Activated naive CD4-positive, alpha-beta T cell treated with anti-CD3 and anti-CD28 coated beads, Interleukin-2, amount 50 U/mL, for 16 hours (primary cell): ENCODE measurements at places on chromosomes 6 and 20.

GRCh38 chr6:157070403-157071107, 252.8 kb downstream of the TMEM242 start:
- DNase-seq: no peak

DNA sequence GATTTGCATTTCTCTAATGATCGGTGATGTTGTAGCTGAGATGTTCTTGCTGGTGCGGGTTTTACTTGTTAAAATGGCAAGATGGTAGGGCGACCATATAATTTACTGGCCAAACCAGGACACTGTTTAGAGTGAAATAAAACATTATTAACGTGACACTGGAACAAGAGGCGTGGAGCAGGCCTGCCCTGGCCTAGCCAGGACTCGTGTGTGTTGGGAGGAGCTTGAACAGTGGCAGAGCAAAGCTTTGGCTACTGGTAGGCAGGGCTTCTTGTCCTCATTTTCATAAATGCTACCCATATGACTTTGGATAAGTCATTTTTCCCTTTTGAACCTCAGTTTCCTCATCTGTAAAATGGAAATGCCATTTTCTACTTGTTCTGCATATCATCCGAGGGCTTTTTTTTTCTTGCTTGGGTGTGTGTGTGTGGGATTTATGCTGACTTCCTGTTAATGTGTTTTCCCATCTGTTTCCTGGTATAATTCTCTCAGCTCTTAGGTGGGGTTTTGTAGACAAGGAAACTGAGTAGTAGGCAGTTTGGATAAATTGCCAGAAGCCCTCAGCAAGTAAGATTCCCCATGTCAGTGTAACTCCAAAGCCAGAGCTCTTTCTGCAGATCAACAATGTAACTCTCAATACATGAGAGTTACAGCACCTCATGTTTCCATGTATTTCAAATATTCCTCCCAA, 81.7 kb downstream of the TOX2 start:
- DNase-seq: no peak

DNA sequence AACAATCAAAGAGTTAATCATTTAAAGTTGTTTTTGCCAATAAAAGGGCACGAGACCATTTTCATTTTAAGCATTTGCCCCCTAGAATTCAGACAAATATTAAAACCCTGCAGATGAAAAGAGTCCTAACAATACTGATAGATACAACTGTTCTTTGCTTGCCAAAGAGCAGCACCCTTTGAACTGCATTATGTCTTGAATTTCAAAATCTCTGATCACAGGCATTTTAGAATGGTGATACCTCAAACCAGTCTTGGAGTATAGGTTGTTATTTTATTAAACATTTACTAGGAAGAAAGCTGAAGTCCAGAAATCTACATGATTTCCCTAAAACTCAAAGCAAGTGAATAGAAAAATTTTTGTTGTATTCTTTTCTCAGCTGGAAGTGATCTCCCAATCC, 108.7 kb downstream of the KIF13A start:
- DNase-seq: no peak

GRCh38 chr6:106085692-106085983, 498 bp upstream of the PRDM1 start:
- DNase-seq: no peak

GRCh38 chr6:88866856-88867255, 96.6 kb downstream of the RNGTT start:
- no peak for DNase-seq

DNA sequence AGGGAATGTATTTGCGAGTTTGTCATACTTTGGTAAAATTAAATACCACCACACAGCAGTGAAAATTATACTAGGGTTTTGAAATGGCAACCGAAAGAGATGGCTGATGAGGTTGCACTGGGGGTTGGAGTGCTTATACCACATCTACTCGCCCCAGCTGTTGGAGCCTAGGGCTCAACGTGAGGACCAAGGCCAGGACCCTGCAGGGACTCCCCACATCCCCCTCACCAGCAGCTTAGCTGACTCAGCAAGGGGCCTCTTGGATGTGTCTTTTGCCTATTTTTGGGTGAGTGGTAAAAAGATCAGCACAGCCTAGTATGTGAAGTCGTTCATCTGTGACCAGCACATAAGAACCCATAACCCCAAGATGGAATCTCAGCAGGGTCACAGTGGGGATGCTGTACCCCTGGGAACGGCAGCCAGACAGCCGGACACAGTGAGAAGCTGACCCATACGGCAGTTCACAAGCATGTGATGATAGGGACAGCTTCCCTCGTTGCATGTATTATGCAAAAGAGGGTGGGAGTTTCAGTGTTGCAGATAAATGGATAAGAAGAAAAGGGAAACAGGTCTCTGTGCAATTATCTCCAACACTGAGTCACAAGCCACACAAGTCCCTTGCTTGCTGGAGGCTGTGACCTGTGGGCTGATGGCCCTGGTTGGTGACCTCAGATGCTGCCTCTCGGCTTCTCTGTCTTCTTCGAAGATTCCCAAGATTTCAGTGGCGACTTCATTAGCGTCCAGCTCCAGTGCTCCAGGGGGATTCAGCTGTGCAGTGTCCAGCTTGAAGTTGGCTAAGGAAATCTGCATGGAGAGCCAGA, 20.9 kb upstream of the SPO11 start:
- DNase-seq: no peak

GRCh38 chr6:7646394-7646793, 56.4 kb downstream of the SNRNP48 start:
- DNase-seq: no peak

DNA sequence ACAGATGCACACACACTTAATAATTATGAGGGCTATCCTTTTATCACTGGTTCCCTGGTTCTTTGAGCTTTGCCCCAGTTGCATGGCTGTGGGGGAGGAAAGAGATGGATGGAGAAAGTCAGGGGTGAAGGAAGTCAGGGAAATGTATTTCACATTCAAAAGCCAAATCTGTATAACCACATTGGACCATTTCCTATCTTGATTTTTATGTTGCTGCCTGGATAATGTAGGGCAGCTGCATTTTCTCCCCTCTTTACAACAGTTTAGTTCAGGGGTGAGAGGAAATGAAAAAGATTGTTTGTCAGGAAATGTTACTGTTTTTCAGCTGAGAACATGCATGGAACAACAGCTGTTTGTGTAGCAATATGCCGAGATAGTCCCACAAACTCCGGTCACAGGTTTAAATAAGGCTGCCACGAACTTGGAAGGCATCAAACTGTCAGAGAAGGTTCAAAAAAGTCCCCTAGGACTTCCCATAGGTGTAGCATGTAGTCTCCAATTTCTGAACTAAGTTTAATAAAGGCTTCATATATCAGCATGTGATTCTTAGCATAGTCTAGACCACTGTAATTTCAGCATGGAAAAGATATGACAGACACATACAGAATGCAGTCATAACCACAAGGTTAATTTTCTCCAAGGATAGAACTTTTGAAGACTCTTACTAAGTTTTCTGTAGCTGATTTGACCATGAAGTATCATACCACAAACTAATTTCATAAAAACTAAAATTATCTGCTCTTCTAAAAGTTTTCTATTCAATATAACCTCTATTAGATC, 82.1 kb upstream of the COL21A1 start:
- DNase-seq: no peak

DNA sequence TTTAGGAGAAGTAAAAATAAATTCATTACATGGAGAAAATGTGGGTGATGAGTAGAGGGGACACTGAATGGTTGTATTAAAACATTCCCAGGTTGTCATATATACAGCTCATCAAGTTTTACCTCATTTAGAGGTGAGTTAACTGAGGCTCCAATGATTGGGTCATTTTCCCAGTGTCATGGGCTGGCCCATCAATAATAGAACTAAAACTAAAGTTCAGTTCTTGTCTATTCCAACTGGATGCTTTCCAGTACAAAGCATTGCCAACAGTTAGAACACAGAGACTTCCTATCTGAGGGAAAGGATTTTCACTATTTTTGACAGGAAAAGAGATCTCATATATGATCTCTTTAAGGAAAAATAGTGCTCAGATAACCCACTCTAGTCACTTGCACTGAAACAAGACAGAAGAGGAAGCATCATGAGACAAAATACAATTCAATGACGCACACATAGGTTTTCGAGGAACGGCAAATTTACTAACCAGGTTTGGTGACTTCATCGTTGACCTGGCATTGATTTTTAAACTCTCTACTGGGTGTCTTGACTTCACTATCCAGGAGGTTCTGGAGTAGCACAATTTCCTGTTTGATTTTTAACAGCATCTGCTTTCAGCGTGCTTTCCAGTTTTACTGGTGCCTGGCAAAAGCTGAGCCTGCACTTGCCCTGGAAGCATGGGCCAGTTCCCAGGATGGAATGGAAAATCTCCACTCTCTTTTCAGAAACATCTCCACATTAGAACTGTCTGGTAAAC, 195.5 kb upstream of the FBXL4 start:
- no peak for DNase-seq

DNA sequence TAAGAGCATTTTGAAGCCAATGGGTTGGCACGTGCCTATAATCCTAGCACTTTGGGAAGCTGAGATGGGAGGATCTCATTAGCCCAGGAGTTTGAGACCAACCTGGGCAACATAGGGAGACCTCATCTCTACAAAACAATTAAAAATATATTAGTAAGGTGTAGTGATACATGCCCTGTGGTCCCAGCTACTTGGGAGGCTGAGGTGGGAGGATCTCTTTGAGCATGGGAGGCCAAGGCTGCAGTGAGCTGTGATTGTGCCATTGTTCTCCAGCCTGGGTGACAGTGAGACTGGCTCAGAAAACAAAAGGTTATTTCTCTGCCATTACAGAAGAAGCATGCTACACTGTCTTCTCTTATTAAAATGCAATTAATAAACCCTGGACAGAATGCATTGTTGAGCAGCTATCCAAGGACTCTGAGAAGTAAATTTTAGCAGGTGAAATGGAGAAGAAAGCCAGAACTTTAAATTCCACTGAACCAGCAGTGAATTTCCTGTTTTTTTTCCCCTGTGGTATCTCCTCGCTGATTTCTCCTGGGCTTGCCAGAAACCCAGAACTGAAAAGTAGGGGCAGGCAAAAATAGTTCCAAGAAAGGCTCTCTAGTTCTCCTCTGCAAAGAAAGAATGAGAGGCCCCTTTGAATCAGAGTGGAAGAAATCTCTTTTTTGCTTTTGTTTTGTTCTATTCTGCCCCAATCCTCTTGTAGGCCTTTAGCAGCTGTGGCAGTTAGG, 8.4 kb downstream of the AMD1 start:
- no peak for DNase-seq

GRCh38 chr20:32354592-32355416, 3.3 kb upstream of the ASXL1 start:
- DNase-seq: no peak

GRCh38 chr6:145507239-145507638, 228.1 kb downstream of the EPM2A start:
- DNase-seq: no peak

DNA sequence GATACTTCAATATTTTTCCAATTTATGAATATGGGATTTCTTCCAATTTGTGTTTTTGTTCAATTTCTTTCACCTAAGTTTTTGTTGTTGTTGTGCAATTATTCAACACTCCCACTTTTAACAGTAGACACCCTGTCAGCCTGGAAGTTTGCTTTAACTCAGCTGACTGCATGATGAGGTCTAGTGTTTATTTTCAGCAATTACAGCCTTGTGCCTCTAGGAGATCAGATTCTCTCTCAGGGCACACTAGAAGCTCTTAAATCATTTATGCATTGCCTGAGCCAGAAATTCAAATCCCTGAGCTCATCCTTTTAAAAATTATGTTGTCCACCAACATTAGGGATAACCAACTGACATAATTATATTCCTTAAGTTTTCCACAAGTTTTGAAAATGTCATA, 85.7 kb downstream of the MRAP2 start:
- DNase-seq: no peak

GRCh38 chr6:31194061-31194834, 23.8 kb upstream of the POU5F1 start:
- DNase-seq: no peak

DNA sequence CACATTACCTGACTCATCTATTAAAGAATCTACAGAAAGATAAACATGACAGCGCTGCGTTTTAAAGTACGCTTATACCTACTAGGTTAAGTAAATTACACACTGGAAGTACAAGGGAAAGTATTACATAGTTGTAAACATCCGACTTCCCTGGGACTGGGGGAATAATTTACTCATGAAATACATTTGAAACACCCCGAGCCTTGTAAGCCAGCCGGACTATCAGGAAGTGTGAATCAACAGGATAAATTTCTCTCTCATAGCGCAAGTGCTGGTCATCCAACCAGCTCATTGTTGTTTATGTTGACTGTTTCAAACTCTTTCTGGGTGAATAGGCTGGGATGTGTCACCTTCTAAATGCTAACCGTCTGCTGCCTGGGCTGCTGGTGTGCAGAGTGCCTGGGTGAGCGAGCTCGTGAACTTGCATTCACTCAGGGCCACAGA, 4.9 kb downstream of the BMP6 start:
- DNase-seq: no peak

GRCh38 chr6:57205550-57206328, 16.4 kb downstream of the RAB23 start:
- no peak for DNase-seq

DNA sequence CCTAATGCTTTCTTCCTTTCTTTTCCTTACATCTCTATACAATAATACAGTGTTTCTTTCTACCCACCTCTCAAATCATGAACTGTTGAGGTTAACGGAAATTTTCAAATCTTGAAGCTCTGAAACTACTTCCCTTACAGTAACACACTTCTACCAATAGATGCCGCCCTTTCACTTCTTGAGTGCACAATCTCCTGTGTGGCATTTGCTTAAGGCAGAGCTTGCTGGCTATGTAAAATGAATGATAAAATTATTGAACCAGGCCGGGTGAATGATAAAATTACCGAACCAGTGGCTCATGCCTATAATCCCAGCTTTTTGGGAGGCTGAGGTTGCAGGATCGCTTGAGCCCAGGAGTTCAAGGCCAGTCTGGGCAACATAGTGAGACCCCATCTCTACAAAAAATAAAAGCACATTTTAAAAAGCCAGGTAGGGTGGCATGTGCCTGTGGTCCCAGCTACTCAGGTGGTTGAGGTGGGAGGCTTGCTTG, 56.8 kb downstream of the KCNS1 start:
- DNase-seq: no peak

DNA sequence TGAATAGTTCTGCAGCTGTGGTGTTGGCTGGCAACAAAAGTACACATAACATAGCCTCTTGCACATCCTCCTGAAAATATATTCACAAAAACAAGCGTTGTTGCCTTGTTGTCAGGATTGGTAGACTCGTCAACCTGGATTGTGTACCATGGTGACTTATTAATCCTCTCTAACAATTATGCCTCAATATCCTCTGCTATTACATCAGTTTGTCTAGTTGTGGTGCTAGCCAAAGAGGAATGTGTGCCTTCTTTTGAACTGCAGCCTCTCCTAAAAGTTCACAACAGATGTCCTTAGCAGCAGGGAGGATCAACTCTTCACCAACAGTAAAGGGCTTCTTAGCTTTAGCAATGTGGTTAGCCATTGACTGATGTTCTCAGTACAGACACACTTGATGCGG, 3.6 kb upstream of the SF3B5 start:
- no peak for DNase-seq
